Kidney tubule cell (primary cell): ENCODE measurements at places on chromosomes 11 and 22.

- no peak for DNase-seq
These were observed 2.8 kb downstream of the IRF7 start for GRCh38 chr11:612961-613300.

- peak; percentile 88 for DNase-seq
These were observed 725 bp downstream of the ARHGAP42 start for GRCh38 chr11:100687630-100688395.

- peak; percentile 45 for DNase-seq
These were observed 739 bp downstream of the CELSR1 start for GRCh38 chr22:46536537-46537224.

DNA sequence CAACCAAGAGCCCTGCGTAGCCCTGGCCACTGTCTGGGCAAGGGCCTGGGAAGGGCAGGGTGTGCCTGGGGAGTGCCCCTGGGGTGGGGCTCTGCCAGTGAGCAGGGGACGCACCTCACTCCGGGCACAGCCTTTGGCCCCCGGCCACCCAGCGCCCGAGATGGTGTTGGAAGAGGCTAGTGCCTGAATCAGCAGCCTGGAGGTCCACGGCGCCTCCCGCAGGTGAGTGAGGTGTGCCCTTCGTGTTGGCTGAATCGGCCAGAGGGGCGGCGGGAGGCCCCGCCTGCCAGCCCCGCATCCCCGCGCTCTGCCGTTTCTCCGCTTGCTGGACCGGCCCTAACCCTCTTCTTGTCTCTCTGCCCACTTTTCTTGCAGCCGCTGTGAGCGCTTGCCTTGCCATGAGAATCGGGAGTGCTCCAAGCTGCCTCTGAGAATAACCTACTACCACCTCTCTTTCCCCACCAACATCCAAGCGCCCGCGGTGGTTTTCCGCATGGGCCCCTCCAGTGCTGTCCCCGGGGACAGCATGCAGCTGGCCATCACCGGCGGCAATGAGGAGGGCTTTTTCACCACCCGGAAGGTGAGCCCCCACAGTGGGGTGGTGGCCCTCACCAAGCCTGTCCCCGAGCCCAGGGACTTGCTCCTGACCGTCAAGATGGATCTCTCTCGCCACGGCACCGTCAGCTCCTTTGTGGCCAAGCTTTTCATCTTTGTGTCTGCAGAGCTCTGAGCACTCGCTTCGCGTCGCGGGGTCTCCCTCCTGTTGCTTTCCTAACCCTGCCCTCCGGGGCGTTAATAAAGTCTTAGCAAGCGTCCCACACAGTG lies 60.1 kb downstream of the FBLN1 start:
- DNase-seq = no peak

DNA sequence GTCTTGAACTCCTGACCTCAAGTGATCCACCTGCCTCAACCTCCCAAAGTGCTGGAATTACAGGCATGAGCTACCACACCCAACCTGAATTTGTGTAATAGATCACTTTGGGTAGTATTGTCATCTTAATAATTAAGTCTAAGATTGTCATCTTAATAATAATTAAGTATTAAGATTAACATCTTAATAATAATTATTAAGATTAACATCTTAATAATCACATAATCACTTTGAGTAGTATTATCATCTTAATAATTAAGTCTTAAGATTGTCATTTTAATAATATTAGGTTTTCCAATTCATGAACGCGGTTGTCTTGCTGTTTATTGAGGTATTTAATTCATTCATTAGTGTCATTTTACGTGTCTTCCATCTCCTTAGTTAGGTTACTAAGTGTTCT lies 8.2 kb downstream of the MOV10L1 start:
- no peak for DNase-seq

DNA sequence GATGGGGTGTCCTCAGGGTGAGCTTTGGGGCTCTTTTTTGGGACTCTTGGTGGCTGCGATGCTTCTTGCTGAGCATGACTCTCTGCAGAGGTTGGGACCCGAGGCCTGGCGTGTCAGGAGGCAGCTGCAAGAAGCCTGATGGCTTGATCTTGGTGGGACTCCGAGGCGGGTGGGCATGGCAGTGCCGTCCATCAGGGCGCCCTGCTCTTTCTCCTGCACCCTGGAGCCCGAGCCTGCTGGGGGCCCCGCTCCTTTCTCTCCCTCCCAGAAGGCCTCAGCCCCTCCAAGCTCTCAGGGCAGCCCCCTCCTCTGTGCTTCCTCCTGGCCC lies 432.7 kb downstream of the TBC1D22A start:
- DNase-seq = no peak

DNA sequence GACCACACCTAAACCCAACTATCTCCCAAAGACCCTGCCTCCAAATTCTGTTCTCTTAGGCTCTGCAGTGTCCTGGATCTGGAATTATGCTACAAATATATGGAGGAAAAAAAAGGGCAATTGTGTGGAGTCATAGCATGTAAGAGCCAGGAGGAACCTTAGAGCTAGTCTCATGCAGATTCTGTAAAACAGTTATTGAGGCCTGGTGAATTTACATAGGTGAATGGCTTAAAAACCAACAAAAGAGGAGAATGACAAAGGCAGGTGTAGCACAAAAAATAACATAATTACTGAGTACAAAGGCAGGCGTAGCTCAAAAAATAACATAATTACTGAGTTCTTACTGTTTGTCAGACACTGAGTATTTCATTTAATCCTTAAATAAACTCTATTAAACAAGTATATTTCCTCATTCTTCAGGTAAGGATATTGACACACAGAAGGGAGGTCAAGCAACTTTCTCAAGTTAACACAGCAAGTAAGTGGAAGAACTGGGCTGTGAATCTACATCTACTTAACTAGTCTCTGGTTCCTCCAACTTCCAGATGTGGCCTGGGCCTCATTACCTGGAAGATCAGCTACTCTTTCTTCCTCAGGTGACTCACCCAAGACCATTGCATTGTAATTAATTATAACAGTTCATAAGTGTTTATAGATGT lies 938.9 kb upstream of the TENM4 start:
- no peak for DNase-seq

DNA sequence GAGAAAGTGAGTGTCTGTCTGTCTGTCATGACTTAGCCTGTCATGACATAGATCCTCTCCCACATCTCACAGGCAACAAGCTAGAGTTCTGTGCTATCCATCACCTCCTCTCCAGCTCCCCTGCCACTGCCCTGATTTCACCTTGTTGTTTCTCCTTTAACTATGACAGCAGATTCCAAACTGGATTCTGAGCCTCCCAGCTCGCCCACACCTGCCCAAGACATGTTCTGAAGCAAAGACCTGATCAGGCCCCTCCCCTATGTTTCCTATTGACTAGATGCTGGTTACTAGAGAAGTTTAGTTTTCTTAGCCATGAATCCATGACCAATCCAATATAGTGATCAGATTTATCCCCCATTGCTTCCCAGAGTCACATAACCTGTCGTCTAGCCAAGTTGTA lies 15.4 kb downstream of the PRSS23 start:
- DNase-seq = no peak

GRCh38 chr22:20652130-20652529 lies 121.8 kb upstream of the SERPIND1 start:
- no peak for DNase-seq

DNA sequence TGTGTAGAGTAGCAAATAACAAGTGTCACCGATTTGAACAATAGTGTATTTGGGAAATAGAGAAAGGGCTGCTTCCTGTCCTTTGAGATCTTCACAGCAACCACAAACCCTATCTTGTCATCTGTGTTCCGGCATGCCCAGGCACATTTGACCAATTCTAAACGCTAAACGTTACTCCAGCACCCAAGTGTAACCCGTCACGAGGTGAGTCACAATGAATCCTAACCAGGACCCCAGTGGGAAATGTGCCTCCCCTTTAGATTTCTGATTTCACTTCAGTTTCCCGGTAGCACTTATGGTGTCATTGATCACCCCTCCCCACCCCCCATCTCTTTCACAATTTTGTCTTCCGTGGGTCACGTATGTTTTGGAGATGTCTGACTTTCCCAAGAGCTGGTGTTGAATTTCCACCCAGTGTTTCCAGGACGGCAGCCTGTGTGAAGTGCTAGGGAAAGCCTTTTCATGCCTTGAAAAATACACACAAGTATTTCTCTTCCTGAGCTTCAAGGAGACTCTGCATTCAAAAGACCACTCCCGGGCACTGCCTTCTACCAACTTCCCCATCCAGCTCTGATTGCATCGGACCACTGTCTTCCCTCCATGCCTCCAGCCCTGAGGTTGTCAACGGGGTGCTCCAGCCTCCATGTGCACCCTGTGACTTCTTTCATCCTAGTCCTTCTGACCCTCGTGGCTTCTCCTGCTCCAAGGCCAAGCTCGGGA lies 10.5 kb upstream of the C11orf24 start:
- no peak for DNase-seq

GRCh38 chr11:125167292-125167953 lies 2.9 kb downstream of the PKNOX2 start:
- DNase-seq = no peak

DNA sequence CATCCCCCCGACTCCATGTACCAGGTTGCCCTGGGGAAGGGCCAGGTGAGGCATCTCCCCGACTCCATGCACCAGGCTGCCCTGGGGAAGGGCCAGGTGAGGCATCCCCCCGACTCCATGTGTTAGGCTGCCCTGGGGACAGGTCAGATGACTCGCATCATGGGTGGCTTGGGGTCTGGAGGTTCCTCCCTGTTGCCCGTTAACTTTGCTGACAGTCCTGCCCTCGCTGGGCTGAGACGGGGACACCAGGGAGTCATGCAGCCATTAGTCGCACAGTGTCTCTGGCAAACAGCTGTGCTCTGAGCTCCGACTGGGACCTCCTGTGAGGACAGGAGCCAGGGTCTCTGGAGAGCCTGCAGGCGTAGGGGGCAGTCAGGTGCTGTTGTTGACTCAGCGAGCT lies 336.1 kb downstream of the TBC1D22A start:
- DNase-seq = no peak

GRCh38 chr11:62599901-62600300 lies 1.8 kb downstream of the MTA2 start:
- no peak for DNase-seq

- DNase-seq = no peak
These were observed 18.1 kb downstream of the TOM1 start for GRCh38 chr22:35317680-35318290.

- no peak for DNase-seq
These were observed 44.7 kb downstream of the ABTB2 start for GRCh38 chr11:34313099-34313517.

GRCh38 chr11:36352922-36353321 lies 56.8 kb downstream of the PRR5L start:
- DNase-seq = no peak

- no peak for DNase-seq
These were observed 25.4 kb upstream of the SORL1 start for GRCh38 chr11:121426476-121427399.

DNA sequence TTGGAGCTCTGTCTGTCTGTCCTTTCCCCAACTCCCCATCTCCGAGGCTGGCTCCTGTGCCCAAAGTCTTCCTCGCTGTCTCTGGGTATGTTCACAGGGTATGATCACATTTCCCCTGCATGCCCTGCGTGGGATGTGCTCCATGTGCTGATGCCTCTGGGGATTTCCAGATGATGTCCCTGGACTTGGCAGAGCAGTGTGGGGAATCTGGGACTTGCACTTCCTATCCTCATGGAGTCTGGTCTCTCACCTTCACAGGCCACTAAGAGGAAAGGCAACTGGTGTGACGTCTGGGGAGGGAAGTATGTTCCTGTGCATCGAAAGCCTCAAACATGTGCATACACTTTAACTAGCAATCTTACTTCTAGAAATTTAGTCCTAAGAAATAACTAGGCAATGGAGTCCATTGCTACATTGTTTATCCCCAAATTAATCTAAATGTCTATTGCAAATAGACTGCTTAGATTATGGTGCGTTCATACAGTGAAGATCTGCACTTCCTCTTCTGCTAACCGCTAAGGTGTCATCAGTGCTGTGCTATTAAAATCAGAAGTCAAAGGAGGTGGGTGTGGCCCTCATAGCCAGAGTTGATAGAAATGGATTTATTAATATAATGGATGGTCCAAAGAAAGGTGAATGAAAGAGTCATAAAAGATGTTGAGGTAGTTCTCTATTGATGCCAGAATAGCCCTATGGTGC lies 20.8 kb downstream of the TIMP3 start:
- DNase-seq = no peak

- DNase-seq = peak; percentile 74
These were observed 74.9 kb upstream of the HORMAD2 start for GRCh38 chr22:30005213-30005857.

GRCh38 chr11:35418282-35419183 lies 825 bp downstream of the SLC1A2 start:
- peak; percentile 1 for DNase-seq
